ENCODE measurements at places on chromosomes 4 and X. TPM values are rescaled to one million over a fixed set of nuclear protein-coding genes. Genes with fewer than 3 reads are reported as not detected.

TEX11 gene
- total RNA-seq = not detected

MAGEA6 gene
- not detected for total RNA-seq

TNIP3 gene
- total RNA-seq = 0.25 TPM

FMR1NB gene
- not detected for total RNA-seq

SH2D1A gene
- total RNA-seq = not detected

PNMA6F gene
- total RNA-seq = not detected

CFP gene
- 0.12 TPM for total RNA-seq

HTN1 gene
- not detected for total RNA-seq

FRMD7 gene
- total RNA-seq = not detected

PNMA6A gene
- total RNA-seq = 3.5 TPM

CDS1 gene
- 0.37 TPM for total RNA-seq

DGKK gene
- total RNA-seq = not detected

ENPEP gene
- 0.12 TPM for total RNA-seq

DKK2 gene
- 0.25 TPM for total RNA-seq

FDCSP gene
- total RNA-seq = not detected

KLHL4 gene
- 4.8 TPM for total RNA-seq

TLR6 gene
- 3.0 TPM for total RNA-seq

P2RY8 gene
- total RNA-seq = not detected

CLCN4 gene
- 0.77 TPM for total RNA-seq

PRKG2 gene
- total RNA-seq = 2.4 TPM

SLC2A9 gene
- 1.4 TPM for total RNA-seq

ARR3 gene
- total RNA-seq = not detected

SLBP gene
- total RNA-seq = 94.5 TPM

PPEF1 gene
- not detected for total RNA-seq

GPRASP1 gene
- 8.6 TPM for total RNA-seq

TNMD gene
- total RNA-seq = not detected

SRPK3 gene
- total RNA-seq = 0.44 TPM

RBM47 gene
- 4.4 TPM for total RNA-seq

CSN3 gene
- not detected for total RNA-seq

NAP1L3 gene
- 7.1 TPM for total RNA-seq

PROM1 gene
- total RNA-seq = under 0.01 TPM

PRRG3 gene
- 1.2 TPM for total RNA-seq

AFM gene
- total RNA-seq = not detected

SSX1 gene
- total RNA-seq = not detected

RRAGB gene
- 11.8 TPM for total RNA-seq

RGN gene
- total RNA-seq = 2.9 TPM

Data from uterine smooth muscle cell (primary cell).